Right renal cortex interstitium (tissue), 3 donors: ENCODE measurements at places on chromosomes 12 and 14. TPM values are rescaled to one million over a fixed set of nuclear protein-coding genes. Genes with fewer than 3 reads are reported as not detected.

DNA sequence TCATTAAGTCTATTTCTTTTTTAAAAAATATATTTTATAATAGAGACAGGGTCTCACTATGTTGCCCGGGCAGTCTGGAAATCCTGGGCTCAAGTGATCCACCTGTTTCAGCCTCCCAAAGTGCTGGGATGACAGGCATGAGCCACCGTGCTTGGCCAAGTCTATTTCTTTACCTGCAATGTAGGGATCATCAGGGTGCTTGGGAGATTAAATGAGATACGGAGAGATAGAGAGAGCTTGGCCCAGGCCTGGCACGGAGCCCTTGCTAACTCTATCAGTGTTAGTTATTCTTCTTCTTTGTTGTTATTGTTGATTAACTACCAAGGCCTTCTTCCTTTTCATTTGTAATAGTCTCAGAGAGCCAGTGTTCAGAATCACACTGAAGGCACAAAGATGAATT is 3.1 kb downstream of the CABP1 start:
- DNase-seq, result no peak

DNA sequence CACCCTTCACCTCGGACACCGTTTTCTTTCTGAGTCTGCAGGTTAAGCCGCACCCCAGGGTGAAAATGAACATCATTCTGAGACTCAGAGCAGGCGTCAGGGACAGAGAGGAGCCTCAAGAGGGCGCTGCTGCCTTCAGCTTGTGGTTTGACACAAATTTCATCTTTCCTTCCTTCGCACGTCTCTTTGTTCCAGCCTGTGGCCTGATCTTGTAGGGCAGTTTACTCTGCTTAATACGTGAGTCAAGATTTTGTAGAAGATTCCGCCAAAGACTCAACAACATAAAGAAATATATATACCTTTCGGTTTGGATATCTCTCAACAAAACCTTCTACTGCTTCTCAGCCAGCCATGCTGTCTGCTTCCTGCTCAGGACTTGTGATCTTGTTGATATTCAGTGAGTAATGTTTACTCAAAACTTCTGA is 329.3 kb upstream of the OR4E1 start:
- no peak for DNase-seq

DNA sequence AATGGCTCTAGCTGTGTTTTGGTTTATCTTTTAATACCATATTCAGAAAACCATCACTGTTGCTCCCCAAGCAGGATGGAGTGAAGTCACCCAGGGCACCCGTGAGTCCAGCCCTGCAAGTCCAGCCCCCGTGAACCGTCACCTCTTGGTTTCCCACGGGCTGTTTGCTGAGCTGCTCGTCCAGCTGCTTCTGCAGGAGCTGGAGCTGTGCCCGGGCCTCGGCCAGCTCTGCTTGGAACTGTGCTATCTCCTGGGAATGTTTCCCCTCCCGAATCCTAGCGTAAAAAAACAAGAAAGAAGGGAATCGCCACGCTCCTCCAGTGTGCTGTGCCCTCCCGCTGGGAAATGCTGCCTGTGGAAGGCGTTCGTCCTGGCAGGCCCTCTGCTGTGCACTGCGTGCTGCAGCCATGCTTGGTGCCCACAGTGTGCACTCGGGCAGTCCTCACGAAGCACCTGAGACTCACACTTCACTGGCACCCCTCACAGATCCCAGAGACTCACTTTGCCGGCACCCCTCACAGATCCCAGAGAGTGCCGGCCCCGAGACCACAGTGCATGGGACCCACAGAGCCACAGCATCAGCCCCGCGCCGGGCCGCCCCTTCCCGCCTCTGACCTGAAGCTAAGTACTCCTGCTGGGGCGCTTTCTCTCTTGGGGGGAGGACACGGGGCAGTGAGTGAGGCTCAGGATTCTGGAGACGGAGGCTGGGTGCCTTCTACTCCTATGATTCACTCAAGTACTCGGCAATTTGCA is 15.4 kb upstream of the ANKLE2 start:
- no peak for DNase-seq

- DNase-seq, result no peak
These were observed at the start of gene MYF6 for GRCh38 chr12:80707126-80707829. MYF6 (plus strand) TSS chr12:80707634; CDS start chr12:80707720, 86 bp downstream.

The EXOC3L4 gene
- 1.4 TPM for polyA plus RNA-seq
